Spinal cord (tissue), 10 donors: ENCODE measurements at places on chromosomes 16 and 17. TPM values are rescaled to one million over a fixed set of nuclear protein-coding genes. Genes with fewer than 3 reads are reported as not detected.

Gene CD300E
- polyA plus RNA-seq, result not detected

Gene ABI3
- polyA plus RNA-seq, result 6.5 TPM

Gene TP53
- 36.8 TPM for polyA plus RNA-seq

Gene TMC7
- polyA plus RNA-seq, result 6.0 TPM

Gene SRR
- 37.7 TPM for polyA plus RNA-seq

Gene ERAL1
- polyA plus RNA-seq, result 64.6 TPM
